Activated CD4-positive, alpha-beta memory T cell treated with anti-CD3 and anti-CD28 coated beads, Interleukin-2, amount 10 ng/mL, durations not matched to agents 7 days and 5 days (primary cell): ENCODE measurements at places on chromosomes 5 and 9. TPM values are rescaled to one million over a fixed set of nuclear protein-coding genes. Genes with fewer than 3 reads are reported as not detected.

The MRPS2 gene
- total RNA-seq = 33.8 TPM

The ITGA1 gene
- total RNA-seq = 4.9 TPM

The IL3 gene
- total RNA-seq = 1.4 TPM

The TMEM252 gene
- not detected for total RNA-seq

The LRRC70 gene
- 1.2 TPM for total RNA-seq

The ORM2 gene
- not detected for total RNA-seq

GRCh38 chr5:128920345-128921215 lies 44.7 kb upstream of the SLC27A6 start:
- DNase-seq = no peak

DNA sequence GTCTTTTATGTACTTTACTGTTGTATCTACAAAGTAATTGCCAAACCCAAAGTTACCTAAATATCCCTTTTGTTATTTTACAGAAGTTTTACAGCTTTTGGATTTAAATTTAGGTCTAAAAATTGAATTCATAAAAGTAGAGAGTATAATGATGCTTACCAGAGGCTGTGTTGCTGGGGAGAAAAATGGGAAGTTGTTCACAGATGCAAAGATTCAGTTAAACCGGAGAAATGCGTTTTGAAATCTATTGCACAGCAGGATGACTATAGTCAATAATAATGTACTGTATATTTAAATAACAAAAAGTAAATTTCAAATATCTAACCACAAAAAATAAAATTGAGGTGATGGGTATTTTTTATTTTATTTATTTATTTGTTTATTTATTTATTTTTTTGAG lies 2.6 kb upstream of the ANKRD18A start:
- no peak for DNase-seq

DNA sequence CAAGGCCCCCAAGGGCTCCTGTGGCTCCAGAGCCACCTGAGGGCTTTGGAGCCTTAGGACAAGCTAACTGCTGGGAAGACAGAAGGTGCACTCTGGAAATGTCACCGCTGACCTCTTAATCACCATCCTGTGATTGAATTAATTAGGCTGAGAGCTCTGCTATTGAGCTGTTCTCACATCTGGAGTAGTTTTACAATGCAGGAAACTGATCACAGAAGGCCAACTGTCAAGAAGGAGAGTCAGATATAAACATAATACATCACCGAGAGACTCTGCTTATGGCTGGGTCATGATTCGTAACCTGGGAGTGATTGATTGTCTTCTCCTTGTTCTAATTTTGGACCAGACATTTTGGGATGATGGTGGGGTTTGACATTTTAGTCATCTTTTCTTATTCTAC lies 226.1 kb downstream of the SLIT3 start:
- DNase-seq = no peak

DNA sequence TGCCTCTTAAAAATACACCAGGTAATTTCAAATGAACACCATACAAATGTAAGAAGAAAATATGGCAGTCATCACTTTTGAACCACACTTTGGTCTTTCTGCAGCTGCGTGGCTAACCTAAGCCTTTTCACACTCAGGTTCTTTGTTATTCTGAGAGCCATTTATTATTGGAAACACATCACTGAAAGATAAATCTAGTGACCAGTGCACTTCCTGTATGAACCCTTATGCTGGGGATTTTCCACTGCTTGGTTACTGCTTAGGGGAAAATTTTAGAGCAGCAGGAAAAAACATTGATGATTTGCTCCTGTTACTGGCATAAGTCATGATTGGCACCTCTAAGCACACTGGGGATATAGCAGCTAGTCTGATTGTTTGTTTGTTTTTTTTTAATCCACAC lies 58.6 kb upstream of the RANBP3L start:
- no peak for DNase-seq

DNA sequence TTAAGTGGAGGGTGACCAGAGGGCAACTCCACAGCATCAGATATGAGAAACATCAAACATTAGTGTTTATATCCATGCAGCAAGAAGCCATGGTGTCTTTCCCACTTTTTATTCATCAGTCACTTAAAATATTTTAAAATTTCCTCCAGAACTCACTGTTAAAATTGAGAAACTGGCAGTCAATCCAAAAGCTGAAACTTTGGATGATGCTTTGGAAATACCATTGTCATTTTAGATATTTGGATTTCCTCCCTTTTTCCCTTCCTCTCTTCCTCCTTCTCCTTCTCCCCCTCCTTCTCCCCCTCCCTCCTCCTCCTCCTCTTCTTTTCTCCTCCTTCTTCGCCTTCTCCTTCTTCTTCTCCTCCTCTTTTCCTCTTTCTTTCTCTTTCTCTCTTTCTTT lies 33.1 kb upstream of the NTRK2 start:
- DNase-seq = no peak

DNA sequence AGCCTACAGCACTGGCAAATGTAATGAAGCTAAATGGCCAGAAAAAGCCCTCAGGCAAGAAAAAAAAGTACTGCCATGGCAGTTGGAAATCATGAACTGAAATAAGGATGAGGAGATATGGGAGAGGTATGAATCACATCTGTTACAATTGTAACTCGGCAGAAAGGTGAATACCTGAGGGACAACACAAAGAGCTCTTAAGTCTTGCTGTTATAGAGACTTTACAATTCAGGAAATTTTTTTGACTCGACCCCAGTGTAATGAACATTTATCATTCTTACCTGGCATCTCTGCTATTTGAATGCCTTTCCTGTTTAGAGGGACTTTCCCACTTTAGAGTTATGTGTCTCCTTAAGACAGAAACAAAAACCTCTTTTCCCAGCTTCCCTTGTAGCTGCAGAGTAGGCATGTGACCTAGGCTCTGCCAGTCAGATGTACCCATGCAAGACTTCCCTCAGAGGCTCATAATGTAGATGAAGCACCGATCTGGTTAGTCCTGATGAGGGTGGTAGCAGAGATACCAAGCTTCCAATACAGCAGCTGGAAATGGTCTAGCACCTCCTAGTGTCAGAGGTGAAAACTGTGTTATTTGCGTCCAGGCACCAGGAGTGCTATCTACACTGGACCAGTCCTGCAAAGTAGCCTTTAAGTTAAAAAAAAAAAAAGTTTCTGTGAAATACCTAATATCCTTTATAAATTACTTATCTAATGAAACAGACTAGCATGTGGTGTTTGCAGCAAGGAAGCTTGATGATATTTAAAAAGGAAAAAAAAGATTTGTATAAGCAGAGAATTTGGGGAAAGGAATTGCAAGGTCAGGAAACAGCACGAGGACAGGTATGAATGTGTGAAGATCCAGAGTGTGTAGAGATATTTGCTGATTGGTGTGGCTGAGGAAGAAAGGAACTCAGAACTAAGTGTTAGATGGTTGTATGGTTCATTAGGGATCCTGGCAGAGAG lies 146.9 kb upstream of the SLC1A3 start:
- DNase-seq = no peak

GRCh38 chr5:53643445-53643844 lies 83.0 kb downstream of the NDUFS4 start:
- no peak for DNase-seq

DNA sequence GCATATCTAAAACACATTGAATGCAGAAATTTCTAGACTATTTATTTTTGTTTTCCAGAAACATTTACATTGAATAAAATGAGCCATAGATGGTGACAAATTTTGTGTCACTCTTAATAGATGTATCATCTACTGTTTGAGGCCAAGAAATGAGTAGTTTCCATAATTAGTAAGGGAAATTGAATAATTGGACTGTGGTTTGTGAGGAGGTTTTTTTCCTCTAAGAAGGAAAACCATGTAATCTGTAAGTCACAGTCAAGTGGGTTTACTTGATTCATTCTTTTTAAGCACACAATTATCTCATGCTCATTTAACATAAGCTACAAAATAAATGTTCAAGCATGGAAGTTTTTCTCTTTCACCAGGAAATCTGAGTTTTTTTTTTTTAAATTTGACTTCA lies 876.4 kb downstream of the NR2F1-AS1 start:
- DNase-seq = no peak

GRCh38 chr9:70609542-70610286 lies 195.3 kb upstream of the KLF9 start:
- no peak for DNase-seq

DNA sequence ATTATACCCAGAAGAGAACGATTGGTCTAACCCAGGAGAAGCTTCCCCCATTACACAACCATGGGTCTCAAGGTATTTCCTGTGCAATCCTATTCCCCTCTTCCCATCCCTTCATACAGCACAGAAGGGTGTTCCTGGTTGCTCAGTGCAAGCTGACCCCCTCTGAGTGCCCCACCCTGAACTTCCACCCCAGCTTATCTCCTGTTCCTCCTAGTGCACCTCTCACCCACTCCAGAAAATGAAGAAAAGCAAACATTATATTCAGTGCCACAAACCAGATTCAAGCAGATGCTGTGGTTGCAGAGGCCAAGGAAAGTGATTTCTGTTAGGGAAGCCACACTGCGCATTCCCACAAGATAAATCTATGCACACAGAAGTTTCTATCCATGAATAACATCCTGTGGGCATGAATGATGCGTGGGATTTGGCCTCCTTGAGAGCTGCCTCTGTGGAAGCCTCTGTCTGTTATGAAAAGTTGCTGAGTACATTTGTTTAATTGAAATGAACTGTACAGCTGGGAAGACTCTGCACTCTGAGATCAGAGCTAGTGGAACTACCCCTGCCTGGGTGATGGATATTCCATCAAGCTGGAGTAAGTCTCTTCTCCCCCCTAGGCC lies 2.2 kb upstream of the OR2S2 start:
- DNase-seq = no peak

- DNase-seq = no peak
These were observed 1.5 kb downstream of the PAPPA start for GRCh38 chr9:116154976-116155697.

- DNase-seq = no peak
These were observed 145.1 kb downstream of the MARCHF11 start for GRCh38 chr5:16034319-16035001.

GRCh38 chr5:154712518-154713437 lies 42.4 kb upstream of the LARP1 start:
- DNase-seq = no peak

DNA sequence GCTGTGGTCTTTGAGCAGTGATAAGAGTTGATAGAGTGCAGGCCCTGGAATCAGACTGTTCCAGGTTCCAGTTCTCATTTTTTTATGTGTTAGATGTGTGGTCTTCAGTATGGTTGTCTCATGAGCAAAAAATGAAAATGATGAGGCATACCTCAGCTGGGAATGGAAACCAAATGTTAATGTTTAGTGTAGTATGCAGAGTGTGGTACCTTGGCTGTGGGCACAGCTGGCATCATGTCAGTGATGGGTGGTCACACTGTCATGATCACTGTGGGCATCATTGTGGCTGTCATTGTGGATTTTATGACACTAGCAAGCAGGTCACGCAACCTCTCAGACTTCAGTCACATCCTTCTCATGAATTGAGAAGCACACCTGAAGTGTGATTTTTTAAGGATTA lies 6.4 kb downstream of the ABLIM3 start:
- DNase-seq = no peak

DNA sequence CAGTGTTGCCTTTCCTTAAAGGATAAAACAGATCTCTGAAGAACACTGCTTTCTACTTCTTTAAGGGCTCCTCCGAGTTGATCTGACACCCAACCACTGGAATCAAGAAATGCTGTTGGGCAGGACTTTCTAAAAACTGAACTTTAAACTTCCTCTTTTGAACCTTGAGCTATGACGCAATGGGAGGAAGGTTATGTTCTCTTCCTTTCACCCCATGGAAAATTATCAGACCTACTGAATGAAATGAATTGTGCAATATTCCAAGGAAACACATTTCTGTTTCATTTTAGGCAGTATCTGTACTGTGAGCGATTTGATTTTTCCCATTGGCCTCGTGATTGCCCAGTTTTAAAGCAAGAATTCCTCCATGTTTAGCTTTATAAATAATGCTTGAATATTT lies 206.0 kb upstream of the PRR16 start:
- no peak for DNase-seq

DNA sequence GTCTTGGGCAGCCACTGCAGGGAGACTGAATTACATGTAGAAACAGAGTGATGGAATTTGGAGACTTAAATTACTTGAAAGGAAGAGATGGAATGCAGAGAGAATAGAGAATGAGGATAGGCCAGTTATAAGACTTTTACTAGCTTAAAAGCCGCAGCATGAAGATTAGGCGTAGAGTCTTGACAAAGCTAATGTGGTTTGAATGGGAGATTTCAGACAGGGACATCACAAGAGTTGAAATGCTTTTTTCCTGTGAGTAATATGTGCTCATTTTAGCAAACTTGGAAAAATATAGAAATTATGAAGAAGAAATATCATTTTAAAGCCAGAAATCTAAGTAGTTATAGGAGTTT lies 7.5 kb downstream of the CENPP start:
- no peak for DNase-seq

GRCh38 chr9:28915202-28915930 lies 1342.1 kb upstream of the C9orf72 start:
- no peak for DNase-seq

DNA sequence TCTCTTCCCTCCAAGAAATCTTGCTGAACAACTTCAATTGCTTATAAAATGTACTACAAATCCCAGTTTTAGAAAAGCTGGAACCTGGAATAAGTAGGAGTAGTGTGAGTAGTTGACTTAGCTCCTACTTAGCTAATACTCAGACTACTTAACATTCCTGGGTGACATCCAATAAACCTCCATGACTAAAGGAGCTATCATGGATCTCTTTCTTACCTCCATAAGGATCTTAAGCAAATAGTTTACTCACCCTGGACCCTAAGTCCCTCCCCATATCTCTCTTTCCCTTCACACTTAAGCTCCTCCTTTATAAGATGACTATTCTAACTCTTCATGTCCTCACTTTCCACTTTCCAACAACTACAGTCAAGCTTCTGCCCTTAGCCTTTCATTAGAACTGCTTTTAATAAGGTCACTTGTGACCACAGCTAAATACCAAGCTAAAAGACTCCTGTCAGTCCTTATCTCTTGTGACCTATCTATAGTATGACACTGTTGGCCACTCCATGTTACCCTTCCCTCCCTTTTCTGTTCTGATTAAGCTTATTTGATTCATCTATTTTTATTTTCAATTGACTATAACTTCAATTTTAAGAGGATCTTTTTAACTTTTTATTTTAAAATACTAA lies 194.9 kb downstream of the RFX3 start:
- no peak for DNase-seq

GRCh38 chr5:167285591-167285990 lies 1005.9 kb upstream of the WWC1 start:
- DNase-seq = no peak
